ENCODE measurements at places on chromosomes 3 and 15.
A peak's percentile ranks its signal among the peaks of the same experiment; 100 is the strongest.

DNA sequence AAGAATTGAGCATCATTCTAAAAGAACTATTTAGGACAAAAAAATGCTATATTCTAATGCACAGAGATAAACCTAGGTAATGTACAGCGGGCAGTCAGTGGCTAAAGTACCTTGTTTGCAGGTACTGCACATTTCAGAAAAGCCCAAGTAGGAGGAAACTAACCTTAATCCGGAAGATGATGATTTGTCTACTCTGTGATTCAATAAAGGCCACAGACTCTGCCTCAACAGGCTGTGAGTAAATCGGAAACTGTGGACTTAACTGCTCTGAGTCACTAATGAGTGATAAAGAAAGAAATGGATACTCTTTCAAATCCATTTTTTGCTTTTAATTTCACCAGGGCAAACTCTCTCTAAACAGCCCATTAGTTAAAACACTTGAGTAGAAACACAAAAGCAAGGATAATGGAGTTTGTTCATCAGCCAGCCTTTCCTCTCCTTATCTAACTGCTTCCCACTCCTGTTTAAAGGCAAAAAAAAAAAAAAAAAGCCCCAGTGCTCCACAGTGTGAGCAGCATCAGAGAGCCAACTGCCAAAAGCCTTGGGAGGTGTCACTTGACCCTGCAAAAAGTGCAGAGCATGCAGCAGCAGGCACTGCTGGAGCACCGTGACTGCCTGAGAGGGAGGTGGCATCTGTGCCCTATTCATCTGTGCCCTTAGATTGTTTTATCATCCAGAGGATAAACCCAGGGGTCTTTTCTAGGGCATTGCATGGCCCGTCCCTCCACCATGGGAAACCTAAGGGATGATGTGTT lies 187.7 kb downstream of the SATB1 start:
- no peak for DNase-seq

- no peak for DNase-seq
Observed at GRCh38 chr15:50166216-50166615, 15.8 kb upstream of the SLC27A2 start.

DNA sequence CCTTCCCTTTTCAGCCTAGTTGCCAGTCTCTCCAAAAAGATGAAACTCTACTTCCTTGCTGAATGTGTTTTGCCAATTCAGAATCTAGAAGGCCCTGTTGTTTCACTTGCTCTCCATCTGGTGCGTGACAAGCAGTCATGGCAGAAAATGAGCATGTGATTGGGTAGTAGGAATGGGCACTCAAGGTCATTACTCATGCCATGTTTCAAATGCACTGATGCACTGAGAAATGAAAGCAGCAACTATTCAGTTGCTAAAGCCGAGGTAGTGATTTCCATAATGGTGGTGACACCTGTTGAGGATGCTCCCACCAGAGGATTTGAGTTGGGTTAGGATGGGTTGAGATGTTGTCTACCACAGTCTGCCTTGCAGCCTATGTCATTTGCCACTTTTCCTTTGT lies 12.7 kb downstream of the ZBTB38 start:
- DNase-seq = no peak

GRCh38 chr3:38030126-38031021 lies 932 bp upstream of the PLCD1 start:
- DNase-seq = no peak

- DNase-seq = peak; percentile 1
Observed at GRCh38 chr15:43440721-43441281, 52.2 kb downstream of the TP53BP1 start.

- no peak for DNase-seq
Observed at GRCh38 chr3:45819543-45819942, 22.4 kb downstream of the LZTFL1 start.

- DNase-seq = no peak
Observed at GRCh38 chr3:32398531-32398930, 6.9 kb downstream of the CMTM7 start.

GRCh38 chr3:126064627-126065258 lies 19.2 kb downstream of the SLC41A3 start:
- no peak for DNase-seq

- DNase-seq = no peak
Observed at GRCh38 chr3:180743813-180744590, 64.7 kb upstream of the CCDC39 start.

- no peak for DNase-seq
Observed at GRCh38 chr15:68700455-68701123, 120.1 kb downstream of the ANP32A start.

- DNase-seq = no peak
Observed at GRCh38 chr15:39195961-39196486, 384.9 kb upstream of the THBS1 start.

GRCh38 chr3:185207931-185208746 lies 45.7 kb downstream of the EHHADH start:
- DNase-seq = peak; percentile 5

GRCh38 chr3:39126532-39127071 lies 19.1 kb downstream of the TTC21A start:
- DNase-seq = no peak

DNA sequence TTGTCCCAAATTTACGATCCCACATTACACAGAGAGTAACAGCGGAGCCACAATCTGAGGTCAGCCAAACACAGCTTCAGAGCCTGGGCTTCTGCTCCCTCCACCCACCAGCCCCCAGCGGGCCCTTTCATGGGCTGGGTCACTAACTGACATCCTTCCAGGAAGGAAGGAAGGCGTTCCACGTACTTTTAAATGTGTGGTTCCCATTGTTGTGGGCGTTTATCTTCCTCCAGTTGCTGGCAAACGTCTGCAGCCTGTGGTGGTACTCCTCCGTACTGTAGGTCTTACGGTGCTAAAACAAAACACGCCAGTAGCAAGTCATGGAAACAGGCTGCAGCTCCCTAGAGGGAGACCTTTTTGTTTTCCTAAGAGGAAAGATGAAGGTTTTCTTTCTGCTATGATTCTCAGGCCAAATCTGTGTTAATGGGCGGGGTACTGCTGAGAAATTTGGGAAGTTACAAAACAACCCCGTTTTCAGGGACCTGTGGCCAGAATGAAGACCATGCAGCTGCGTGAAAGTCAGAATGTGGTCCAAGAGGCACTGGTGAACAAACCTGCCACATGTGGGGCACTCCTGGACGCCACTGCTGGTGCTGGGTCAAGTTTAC lies 7.6 kb downstream of the CTSH start:
- DNase-seq = no peak

DNA sequence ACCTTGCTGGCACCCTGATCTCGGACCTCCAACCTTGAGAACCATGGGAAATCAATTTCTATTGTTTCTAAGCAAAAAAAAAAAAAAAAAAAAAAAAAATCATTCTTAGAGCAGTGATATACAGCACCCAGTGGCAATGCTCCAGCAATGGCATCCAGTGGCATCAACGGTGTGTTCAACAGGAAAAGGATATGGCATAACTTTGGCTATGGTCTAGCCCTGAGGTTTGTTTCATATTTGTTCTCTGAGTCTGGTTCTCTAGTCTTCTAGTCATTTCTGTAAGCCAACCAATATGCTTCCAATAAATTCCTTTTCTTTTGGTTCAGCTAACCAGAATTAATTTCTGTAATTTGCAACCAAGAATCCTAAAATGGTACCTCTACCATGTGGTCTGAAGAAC lies 19.2 kb downstream of the DENND4A start:
- no peak for DNase-seq

DNA sequence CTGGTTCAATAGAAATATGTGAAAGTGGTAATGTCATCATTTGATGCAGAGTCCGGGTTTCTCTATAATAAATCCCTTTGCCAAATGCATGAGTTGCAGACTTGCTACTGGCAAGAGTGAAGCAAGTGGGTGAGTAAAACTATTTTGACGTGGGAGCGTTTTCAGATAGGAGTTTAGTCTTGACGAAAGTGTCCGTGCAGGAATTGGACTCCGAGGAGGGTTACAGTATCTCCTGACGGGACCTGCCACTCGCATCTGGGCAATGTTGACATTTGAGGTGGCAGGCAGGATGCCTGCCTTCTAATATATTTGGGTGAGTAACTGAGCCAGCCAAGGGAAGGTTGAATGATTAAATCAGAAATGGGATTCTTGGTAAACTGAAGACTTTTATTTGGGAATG lies 16.0 kb downstream of the CDV3 start:
- no peak for DNase-seq

DNA sequence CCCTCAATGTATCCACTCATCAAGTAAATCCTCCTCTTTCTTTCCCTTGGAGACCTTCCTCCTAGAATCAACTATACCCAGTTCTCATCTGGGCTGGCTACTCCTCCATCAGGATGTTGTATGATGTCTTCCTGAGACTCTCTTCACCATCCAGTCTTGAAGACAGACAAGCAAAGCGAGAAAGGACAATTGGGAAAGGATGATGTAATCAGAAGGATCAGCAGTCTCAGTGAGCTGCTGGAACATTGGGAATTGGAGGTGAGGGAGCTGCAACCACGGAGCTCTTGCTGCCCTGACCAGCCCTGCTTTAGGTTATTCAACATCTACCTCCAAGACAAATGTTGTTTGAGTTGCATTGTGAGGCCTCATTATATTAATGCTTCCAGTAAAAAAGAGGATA lies 48.0 kb upstream of the UBP1 start:
- no peak for DNase-seq

- DNase-seq = no peak
Observed at GRCh38 chr3:163185721-163186350, 1689.2 kb downstream of the OTOL1 start.

DNA sequence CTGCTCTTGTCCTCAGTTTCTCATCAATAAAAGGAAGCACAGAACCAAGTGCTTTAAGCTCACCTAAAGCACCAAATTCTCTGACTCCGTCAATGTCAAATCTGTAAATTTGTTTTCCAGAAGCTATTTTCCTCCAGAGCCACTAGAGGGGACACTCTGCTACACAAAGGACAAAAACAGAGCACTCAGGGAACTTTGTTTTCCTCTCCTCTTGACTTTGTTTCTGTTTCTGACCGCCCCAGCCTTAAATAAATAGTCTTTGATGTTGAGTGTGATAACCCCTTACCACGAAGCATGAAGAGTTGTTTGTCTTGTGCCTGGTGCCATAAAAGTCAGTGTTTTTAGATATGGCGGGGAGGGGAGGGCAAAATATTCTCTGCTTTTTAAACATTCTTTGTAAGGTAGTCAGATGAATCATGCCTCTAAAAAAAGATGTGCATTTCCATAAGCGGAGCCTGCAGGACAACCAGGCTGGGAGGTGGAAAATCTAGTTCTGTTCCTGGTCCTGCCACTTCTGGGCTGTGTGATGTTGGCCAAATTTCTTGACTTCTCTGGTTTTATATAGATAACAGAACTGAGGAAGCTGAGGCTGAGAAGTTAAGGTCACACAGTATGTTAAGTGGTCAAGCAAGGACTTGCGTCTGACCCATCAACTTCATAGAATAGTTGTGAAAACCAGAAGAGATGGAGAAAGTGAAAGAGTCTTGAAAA lies 7.3 kb upstream of the ZBTB38 start:
- DNase-seq = no peak

DNA sequence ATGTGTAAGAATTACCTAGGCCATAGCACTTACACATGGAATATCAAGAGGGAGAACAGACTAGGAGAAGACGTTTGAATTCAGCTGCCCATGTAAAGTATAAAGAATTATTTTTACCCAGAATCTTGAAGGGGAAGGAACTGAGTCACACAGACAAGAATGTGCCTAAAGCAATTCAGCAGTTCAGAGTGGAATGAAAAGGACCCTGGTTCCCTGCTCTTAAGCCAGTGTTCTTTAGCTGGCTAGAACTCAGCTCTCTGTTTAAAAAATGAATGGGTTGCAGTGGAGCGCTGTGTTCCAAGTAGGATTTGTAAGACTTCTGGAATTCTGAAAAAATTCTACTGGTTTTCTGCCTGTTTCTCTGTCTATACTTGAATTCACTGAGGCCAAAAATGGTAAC lies 440.2 kb downstream of the LPP start:
- DNase-seq = no peak

GRCh38 chr3:49841126-49841696 lies 15.2 kb downstream of the TRAIP start:
- no peak for DNase-seq

DNA sequence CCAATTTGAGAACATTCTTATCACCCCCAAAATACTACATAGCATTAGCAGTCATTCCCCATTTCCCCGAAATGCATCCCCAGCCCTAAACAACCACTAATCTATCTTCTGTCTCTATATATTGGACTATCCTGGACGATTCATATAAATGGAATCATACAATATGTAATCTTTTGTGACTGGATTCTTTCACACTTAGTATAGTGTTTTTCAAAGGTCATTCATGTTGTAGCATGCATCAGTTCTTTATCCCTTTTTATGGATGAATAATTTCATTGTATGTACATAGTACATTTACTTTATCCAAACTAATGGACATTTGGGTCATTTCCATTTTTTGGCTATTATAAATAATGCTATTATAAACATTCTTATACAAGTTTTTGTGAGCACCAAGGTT lies 27.5 kb upstream of the EIF1B start:
- DNase-seq = no peak

GRCh38 chr15:96359616-96360521 lies 29.4 kb downstream of the NR2F2 start:
- no peak for DNase-seq

- DNase-seq = no peak
Observed at GRCh38 chr3:44104043-44104442, 137.6 kb upstream of the TOPAZ1 start.

DNA sequence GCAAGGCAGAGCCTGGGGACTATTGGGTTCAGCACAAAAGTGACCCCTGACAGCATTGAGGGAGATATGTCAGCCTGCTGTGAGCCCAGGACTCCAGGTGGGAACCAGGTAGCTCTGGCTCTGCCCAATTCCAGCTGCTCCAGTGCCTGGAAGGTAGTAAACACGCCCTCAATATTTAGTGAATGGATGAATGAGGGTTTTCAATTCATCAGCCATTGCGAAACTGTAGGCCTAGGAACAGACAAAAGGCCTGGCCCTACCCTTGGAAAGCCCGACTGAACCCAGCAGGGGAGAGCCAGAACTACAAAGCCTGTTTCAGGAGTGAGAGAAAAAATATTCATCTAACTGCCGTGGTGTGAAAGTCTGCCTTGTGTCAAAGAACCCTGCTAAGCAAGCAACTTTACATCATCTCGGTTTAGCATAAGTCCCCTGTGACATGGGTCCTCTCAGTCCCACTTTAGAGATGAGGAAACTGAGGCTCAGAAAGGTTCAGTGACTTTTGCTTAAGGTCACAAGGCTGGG lies 8.1 kb upstream of the CSK start:
- DNase-seq = no peak
